Stimulated activated CD4-positive, alpha-beta T cell treated with anti-CD3 and anti-CD28 coated beads, Interleukin-1b, Interleukin-23, amount 100 ng/mL, for 1 hour (primary cell): ENCODE measurements at places on chromosomes 3 and 15.

GRCh38 chr3:184289426-184289938 lies 9.6 kb upstream of the PSMD2 start:
- peak; percentile 48 for DNase-seq

- no peak for DNase-seq
These were observed at the start of gene ARL14 for GRCh38 chr3:160676547-160677303. Gene ARL14, plus strand, starts transcription at chr3:160677160. Its CDS starts 187 bp downstream, at chr3:160677347.

GRCh38 chr3:35659768-35660167 lies 20.4 kb downstream of the ARPP21 start:
- no peak for DNase-seq

DNA sequence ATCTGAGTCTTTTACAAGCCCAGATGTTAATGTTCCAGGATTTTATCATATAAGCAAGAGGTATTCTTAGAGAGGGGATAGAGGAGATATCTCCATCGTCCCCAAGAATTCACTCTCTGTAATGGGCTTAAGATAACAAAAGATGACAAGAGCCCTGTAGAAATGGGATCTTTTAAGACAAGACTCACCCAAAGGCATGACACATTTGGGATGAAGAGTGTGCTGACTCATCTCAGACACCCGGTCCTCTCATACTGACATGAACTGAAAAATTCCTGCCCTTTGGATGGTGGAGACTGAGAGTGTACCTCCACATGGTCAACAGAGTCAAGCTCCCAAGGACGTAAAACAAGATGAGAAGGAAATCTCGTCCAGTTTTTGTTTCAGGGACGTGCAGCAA lies 11.0 kb downstream of the LEKR1 start:
- DNase-seq: no peak

DNA sequence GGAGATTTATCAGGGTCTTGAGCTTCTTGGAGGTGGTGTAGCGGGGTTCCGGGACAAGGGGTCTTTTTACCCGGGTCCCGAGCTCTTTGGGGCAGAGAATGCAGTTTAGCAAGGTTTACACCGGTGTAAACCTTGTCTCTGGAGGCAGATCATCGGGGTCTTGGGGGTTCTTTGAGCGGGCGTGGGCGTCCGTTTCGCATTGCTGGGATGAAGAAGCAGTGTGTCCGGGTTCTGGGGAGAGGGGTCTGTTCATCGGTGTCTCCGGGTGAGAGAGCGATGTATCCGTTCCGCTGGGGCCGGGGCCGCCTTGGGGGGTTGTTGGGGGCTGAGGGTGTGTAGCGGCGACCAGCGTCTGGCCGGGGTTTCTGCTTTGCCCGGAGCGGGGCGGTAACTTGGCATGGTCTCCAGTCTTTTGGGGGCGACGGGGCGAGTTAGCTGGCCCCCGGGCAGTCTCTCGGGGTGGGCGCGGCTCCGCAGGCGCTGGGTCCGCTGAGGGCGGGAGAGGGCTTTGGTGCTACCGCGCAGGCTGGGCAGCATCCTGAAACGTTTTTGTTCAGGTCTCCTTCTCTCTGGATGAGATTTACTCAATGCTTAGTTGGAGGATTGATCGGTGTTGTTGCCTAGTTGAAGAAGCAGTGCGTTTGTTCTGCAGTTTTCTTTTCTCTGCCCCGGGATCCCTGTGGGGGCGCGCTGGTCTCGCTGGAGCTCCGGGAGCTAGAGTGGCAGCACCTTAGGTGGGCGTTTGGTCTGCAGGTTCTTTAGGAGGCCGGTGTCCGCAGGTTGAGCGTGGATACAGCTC lies 843 bp downstream of the GLCE start:
- peak; percentile 2 for DNase-seq

GRCh38 chr15:26877831-26878230 lies 11.0 kb downstream of the GABRA5 start:
- no peak for DNase-seq

GRCh38 chr15:56948764-56949101 lies 30.3 kb downstream of the TCF12 start:
- DNase-seq: no peak

GRCh38 chr3:45178183-45179023 lies 32.2 kb upstream of the CDCP1 start:
- no peak for DNase-seq

DNA sequence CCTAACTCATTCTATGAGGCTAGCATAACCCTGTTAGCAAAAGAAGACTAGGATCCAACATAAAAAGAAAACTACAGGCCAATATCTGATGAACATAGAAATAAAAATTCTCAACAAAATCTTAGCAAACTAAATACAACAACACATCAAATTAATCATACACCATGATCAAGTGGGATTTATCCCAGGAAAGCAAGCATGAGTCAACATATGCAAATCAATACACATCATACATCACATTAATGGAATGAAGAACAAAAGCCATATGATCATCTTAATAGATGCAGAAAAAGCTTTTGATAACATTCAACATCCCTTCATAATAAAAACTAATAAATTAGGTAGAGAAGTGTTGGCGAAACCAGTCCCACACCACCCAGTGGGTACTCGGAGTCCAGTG lies 136.1 kb upstream of the MME start:
- DNase-seq: no peak

DNA sequence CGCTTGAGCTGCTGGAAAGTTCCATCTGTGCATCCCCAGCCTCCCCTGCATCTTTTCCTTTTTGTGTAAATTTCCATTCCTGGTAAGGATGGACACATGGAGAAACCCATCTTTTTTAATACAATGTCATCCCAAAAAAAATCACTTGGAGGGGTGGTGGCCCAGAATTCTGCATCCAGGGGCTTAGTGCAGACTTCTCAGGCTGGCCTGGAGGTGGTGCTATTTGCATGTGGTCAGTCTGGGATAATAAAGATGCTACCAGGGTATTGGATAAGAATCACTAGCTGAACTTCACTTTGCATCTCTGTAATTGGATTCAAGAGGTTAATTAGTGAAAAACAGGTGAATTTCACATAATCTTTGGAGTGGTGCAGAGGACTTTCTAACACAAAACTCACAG lies 1.8 kb upstream of the ZSCAN2 start:
- no peak for DNase-seq

DNA sequence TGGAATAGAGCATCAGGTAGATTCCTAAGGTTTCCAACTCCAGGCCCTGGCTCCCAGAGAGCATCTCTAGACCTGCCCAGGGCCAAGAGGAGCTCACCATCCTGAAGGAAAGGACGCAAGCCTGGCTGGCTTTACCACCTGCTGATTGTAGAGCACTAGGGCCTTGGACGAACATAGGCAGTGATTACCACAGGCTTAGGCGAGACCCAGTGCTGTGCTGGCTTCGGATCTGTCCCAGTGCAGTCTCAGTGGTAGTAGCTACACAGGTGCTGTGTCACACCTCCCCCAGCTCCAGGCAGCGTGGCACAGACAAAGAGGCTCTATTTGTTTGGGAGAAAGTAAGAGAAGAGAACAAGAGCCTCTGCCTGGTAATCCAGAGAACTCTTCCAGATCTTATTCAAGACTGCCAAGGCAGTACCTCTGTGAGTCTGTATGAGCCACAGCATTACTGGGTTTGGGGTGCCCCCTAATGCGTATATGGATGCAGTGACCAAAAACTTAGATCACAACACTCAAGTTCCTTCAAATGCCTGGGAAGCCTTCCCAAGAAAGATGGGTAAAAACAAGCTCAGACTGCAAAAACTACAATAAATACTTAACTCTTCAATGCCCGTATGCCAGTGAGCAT lies 25.4 kb downstream of the ISG20 start:
- DNase-seq: no peak

- DNase-seq: no peak
These were observed 221.0 kb upstream of the CBLB start for GRCh38 chr3:106089806-106090205.

GRCh38 chr15:40990789-40991188 lies 37.5 kb downstream of the CHAC1 start:
- DNase-seq: no peak

DNA sequence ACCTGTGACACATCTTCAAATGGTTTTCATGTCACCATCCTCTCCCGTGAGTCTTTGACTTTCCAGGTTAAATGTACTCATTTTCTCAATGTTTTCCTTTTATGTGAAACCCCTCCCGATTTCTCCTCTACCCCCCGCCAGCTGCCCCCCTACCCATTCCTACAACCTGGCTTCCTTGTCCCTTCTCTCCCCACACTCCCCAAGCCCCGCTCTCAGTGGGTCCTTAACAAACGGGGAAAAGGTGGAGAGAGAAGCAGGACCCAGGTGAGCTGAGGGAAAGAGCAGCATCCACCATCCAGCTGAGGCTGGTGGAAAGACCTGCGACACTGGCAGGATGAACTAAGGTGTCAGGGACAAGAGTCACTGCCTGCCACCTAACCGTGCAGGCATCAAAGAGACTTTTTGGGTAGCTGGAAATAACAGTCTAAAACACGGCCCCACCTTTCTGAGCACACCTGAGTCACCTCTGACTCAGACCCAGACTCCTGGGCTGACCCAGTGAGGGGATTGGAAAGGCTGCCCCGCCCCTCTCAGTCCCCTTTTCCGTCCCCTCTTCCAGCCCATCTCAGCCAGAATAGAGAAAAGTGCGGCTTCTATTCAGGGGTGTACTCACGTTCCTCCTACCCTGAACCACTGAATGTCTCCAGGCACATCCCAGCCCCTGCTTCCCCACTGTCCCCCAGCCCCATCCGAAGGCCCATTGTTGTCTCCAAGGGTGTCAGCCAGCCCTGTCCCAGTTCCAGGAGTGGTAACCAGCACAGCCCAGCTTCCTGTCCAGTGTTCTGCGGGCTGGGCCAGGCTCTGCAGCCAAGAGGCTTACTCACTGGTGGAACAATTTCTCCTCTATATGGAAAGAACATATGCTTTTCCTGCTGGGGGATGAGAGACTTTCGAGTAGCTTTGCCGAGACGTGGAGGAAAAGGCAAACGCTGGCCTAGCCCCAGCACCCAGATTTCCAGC lies 20.4 kb downstream of the ISG20 start:
- DNase-seq: no peak

DNA sequence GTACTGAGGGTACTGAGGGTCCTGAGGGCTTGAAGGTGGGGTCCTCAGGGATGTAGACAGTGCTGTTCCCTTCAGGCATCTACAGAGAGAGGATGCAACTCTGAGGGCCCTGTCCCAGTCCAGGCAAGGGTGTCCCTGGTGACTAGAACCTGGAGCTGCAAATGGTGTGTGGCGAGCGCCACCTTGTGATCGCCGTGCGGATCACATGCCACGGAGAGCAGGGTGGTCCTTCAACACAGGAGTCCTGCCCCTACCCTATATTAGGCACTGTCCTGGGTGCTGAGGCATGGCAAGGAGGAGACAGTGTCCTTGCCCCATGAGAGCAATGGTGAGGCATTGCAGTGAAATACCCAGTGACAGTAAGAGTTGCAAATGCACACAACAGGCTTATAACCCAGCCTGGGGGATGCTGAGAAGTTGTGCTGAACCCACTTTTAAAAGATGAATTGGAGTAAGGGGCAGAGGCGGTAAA lies 23.6 kb downstream of the RHCG start:
- no peak for DNase-seq

GRCh38 chr3:190449801-190450200 lies at the start of gene TMEM207:
Gene TMEM207, minus strand, starts transcription at chr3:190449901. Its CDS starts 92 bp downstream, at chr3:190449809.
- no peak for DNase-seq

DNA sequence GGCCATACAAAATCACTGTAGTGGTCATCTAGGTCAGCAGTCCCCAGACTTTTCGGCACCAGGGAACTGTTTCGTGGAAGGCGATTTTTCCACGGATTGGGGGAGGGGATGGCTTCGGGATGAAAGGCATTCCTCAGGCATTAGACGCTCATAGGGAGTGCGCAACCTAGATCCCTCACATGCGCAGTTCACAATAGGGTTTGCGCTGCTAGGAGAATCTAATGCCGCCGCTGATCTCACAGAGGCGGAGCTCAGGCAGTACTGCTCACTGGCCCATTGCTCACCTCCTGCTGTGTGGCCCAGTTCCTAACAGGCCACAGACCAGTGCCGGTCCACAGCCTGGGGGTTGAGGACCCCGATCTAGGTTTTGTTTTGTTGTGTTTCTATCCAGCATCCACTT lies 200.1 kb downstream of the SLC9A9 start:
- no peak for DNase-seq

DNA sequence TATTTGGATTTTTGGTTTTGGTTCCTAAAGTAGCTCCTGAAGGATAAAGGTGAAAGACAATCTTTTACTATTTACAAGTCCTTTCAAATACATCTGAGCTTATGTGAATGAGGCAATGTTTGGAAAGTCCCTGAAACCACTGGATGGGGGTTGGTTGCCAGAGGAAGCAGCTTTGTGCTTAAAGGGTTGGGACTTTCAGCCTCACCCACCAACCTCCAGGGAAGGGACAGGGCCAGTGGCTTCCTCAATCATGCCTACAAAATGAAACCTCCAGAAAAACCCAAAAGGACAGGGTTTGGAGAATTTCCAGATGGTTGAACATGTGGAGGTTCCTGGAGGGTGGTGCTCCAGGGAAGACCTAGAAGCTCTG lies 20.9 kb upstream of the ABHD17C start:
- no peak for DNase-seq

- no peak for DNase-seq
These were observed 208.1 kb downstream of the OSBPL10 start for GRCh38 chr3:31772758-31773473.

GRCh38 chr3:186207515-186207914 lies 98.6 kb upstream of the ETV5 start:
- DNase-seq: no peak

GRCh38 chr3:136194409-136195257 lies 1.5 kb downstream of the MSL2 start:
- peak; percentile 19 for DNase-seq

- DNase-seq: no peak
These were observed 441.3 kb downstream of the TBL1XR1 start for GRCh38 chr3:176755977-176756376.

DNA sequence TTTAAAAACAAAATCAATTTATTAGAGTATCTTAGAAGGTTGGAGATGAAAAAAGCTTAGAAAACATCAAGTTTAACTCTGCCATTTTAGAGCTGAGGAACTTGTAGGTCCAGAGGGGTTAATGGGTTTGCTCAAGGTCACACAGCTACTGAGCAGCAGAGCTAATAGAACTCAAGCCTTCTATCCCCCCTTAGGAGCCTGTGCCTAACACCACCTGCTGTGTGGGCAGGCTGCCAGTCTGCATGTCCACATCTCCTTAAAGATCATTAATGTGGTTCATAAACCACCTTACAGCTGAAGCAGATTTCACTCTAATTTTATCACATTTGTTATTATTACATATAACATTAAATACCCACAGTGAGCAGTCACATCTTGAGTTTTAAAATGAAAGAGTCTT lies 14.1 kb upstream of the SLC35G2 start:
- DNase-seq: no peak

DNA sequence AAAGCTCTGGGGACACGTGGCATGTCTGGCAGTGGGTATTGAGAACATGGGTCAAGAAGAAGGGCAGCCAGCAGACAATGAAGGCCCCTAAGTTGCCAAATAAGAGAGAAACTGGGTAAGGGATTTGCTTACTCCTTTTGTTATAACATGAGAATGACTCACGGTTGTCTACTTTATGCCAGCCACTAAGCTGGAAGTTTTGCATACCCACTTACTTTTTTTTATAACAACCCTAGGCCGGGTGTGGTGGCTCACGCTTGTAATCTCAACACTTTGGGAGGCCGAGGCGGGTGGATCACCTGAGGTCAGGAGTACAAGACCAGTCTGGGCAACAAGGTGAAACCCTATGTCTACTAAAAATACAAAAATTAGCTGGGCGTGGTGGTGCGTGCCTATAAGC lies 50.0 kb downstream of the DRD3 start:
- DNase-seq: no peak
